ENCODE measurements at places on chromosomes 5 and 9.

GRCh38 chr9:27659571-27659970 lies 86.3 kb upstream of the C9orf72 start:
- H3K27me3 ChIP-seq = no peaks in the 10 kb centered on the region

GRCh38 chr5:607541-608428 lies 4.4 kb upstream of the CEP72 start:
- H3K4me1 ChIP-seq = no peaks in the 10 kb centered on the region
- H3K27ac ChIP-seq = no peak overlapping the region
- H3K4me3 ChIP-seq = no peak overlapping the region
- no peaks in the 10 kb centered on the region for H3K27me3 ChIP-seq
- no peaks in the 10 kb centered on the region for H3K36me3 ChIP-seq

DNA sequence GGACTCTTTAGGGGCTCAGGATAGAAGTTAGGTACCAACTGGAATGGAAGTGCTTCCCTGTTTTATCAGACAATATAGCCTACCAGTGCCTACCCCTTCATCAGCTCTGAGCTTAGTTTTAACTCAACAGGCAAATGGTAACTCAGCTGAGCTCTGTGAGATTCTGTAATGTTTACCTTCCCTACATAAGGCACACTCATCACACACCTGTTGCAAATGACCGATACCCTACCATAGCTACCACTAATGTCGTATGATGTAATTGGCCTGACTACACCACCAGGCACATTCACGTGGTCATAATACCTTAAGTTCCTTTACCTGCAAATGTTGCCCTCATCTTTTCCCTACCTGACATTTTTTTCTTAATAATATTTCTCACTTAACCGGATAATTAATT lies 254.8 kb downstream of the ADGRV1 start:
- H3K4me3 ChIP-seq = no peak overlapping the region
- no peaks in the 10 kb centered on the region for H3K4me1 ChIP-seq
- H3K27me3 ChIP-seq = no peaks in the 10 kb centered on the region
- DNase-seq = no peak

- no peak overlapping the region for H3K27ac ChIP-seq
- no peaks in the 10 kb centered on the region for H3K27me3 ChIP-seq
- no peaks in the 10 kb centered on the region for H3K36me3 ChIP-seq
Measured at GRCh38 chr9:135074354-135075233, 12.9 kb upstream of the OLFM1 start.

GRCh38 chr9:128218518-128219389 lies 15.6 kb downstream of the DNM1 start:
- no peak overlapping the region for H3K27ac ChIP-seq
- no peaks in the 10 kb centered on the region for H3K36me3 ChIP-seq
- H3K4me1 ChIP-seq = peaks cover 26% of the 10 kb centered on the region

DNA sequence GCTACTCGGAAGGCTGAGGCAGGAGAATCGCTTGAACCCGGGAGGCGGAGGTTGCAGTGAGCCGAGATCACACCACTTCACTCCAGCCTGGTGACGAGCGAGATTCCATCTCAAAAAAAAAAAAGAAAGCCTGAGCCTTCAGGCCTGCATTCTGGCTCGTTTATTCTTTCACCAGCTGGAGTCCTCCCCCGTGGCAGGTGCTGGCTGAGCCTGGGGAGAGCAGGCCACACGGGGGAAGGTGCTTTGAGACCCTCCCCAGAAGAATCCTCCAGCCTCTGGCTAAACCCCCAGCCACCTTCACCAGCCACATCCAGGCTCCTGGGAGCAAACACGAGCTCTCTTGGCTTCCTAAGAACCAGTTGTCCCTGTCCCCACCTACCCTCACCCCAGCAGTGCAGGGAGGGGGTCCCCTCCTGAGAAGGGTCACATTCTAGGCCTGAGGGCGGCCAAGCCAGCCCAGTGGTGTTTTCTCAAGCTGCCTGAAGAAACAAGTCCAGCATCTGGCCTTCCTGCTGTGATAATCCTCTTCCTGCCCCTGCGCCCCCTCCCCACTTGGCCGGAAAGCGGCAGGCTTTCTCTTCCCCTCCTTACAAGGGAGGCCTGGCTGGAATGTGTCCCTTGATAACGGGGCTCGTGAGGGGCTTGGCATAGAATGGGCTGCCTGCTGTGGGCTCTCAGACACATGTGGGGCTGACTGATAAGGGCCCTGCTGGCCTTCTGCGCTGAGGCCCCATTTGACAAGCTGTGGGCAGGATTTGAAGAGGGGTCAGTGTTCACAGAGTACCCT lies 41.5 kb downstream of the PLPP7 start:
- no peaks in the 10 kb centered on the region for H3K27me3 ChIP-seq
- H3K36me3 ChIP-seq = no peaks in the 10 kb centered on the region
- H3K4me1 ChIP-seq = peaks cover 10% of the 10 kb centered on the region
- no peak overlapping the region for H3K27ac ChIP-seq
- no peak overlapping the region for H3K4me3 ChIP-seq
- DNase-seq = no peak

DNA sequence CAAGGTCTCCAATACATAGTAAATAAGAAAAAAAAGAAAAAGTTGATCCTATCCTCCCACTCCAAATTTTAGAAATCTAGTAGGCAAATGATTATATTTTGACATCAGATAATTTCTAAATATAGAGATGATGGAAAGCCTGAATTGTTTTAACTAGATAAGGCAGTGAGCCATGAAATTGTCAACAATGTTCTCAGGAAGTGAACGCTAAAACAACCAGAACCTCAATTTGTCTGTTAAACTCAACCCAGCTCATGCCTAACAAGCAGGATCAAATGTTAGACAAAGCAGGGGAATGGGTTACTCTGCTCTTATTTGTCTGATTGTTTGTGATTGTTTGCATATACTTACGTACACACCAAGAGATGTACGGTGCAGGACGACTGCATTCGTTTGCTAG lies 49.2 kb downstream of the ESM1 start:
- H3K4me3 ChIP-seq = no peak overlapping the region
- no peaks in the 10 kb centered on the region for H3K4me1 ChIP-seq
- no peak for DNase-seq

DNA sequence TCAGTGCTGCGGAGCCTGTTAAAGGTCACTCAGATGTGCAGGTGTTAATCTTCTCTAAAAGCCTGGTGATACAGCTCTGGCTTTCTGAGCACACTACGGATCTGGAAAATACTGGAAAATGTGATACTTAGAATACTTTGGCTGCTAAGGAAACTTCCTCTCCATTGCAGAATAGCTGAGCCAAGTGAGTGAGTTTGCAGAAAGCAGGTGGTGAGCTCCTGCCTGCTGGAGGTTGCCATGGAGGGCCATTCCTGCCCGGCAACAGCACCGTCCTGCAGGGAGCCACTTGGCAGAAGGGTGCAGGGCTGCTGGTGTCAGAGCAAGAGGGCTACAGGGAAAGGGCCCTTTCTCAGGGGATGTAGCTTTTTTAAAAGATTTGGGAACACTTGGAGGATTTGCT lies 40.7 kb downstream of the SECISBP2 start:
- DNase-seq = no peak
- no peak overlapping the region for H3K4me3 ChIP-seq
- no peak overlapping the region for H3K27ac ChIP-seq
- no peaks in the 10 kb centered on the region for H3K27me3 ChIP-seq
- peaks cover 16% of the 10 kb centered on the region for H3K36me3 ChIP-seq
- no peaks in the 10 kb centered on the region for H3K4me1 ChIP-seq

DNA sequence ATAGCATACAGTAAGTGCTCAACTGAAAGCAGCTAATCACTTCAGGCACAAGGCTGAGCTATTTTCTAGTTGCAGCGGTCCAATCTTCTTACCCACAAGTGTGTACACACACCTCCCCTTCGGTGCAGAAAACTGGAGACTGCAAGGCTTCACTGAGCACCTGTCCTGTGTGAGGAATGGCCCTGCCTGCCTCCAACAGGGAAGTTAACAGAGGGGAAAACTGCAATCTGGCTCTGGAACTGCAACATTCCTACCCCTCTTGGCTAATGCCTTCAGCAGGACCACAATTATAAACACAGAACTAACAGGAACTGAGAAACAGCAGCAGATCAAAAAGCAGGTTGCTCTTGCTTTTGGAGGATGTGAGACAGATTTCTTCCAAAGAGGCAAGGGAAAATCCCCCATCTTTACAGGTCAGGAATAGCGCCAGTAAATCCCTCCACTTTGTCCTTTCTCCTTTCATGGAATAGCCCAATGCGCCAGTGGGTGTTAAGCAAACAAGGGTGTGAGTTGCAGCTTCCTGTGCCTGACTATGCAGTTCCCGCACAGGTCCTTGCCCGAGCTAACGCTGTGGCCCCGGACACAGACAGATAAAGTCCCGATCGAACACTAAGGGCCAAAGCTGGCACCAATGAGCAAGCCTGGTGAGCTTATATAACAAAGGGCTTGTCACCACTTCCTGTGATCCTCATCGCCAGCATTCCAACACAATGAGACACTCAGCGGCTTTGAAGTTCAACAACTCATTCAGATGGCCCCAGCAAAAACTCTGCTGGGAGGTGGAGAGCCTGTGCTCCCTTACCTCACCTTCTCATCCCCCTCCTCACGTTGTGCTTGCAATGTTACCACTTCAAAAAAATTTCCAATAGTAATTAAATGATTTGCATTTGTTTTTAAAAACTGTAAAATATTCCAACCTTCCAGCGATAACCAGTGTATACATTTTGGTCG lies 21.5 kb downstream of the SHB start:
- H3K4me1 ChIP-seq = peaks cover 32% of the 10 kb centered on the region
- H3K36me3 ChIP-seq = no peaks in the 10 kb centered on the region
- no peaks in the 10 kb centered on the region for H3K27me3 ChIP-seq
- DNase-seq = peak; percentile 96

DNA sequence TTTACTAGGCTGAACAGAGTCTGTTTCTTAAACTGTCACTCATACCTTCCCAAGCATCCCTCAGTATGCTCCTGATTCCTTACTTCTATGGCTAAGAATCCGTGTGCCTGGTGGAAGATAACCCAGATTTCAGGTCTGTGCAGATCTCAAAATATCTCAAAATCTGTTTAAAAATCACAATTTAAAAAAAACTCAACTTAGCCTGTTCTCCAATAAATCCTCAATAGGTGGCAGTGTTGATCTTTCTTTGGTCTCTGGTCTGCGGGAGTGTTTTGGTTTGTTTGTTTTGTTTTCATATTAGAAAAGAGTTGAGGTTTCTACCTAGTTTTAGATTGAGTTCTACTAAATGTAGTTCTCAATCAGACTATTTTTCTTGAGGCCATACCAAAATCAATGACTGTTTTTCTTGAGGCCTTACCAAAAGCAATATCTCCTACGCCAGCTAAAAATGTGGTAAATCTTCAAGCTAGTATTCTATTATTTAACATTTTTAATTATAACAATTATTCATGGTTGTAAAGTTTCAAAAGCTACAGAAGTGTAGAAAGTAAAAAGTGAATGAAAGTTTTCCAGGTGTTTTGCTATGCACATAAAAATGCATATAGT lies 57.9 kb downstream of the TGFBR1 start:
- no peaks in the 10 kb centered on the region for H3K27me3 ChIP-seq
- H3K4me1 ChIP-seq = no peaks in the 10 kb centered on the region
- H3K4me3 ChIP-seq = no peak overlapping the region

DNA sequence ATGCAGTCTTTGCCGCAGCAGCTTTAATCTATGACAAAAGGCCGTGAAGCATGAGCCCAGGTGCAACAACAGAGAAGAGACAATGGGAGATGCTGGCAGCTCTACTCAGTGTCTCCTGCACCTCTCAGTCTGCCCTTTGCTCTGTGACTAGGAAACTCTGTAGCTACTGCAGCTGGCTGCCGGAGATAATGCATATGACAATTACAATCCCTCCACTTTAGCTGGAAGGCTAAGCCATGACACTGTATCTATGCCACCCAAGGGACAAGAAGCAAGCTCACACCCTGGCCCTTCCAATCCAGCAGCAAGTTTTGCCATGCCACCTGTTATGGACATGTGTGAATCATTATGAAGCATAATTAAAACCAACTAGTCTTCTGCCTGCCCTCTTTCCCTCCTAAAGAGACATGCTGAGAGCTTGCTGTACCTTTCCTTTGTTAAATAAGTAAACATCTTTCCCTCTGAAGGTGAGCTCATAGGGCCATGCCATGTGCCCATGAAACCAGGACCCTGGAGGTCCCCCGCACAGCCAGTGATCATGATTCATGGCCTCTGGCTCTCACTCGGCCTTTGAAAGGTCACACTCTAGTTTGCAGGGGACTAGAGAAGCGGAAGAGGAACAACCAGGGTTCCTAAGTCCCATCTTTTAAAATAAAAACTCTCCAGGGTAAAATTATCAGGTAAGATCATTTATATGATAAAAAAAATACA lies 219.4 kb downstream of the SPOCK1 start:
- no peak overlapping the region for H3K4me3 ChIP-seq
- DNase-seq = no peak
- no peaks in the 10 kb centered on the region for H3K27me3 ChIP-seq
- H3K4me1 ChIP-seq = no peaks in the 10 kb centered on the region

- H3K36me3 ChIP-seq = peaks cover 47% of the 10 kb centered on the region
- no peaks in the 10 kb centered on the region for H3K27me3 ChIP-seq
- DNase-seq = no peak
- no peaks in the 10 kb centered on the region for H3K4me1 ChIP-seq
Measured at GRCh38 chr9:34087370-34087769, 38.7 kb upstream of the UBAP2 start.
